ENCODE measurements at places on chromosomes 3 and 15.

GRCh38 chr3:65597952-65598413, 440.7 kb downstream of the MAGI1 start:
- DNase-seq = no peak

- DNase-seq = no peak
These were observed 219.9 kb downstream of the GAP43 start for GRCh38 chr3:115843206-115843605.

DNA sequence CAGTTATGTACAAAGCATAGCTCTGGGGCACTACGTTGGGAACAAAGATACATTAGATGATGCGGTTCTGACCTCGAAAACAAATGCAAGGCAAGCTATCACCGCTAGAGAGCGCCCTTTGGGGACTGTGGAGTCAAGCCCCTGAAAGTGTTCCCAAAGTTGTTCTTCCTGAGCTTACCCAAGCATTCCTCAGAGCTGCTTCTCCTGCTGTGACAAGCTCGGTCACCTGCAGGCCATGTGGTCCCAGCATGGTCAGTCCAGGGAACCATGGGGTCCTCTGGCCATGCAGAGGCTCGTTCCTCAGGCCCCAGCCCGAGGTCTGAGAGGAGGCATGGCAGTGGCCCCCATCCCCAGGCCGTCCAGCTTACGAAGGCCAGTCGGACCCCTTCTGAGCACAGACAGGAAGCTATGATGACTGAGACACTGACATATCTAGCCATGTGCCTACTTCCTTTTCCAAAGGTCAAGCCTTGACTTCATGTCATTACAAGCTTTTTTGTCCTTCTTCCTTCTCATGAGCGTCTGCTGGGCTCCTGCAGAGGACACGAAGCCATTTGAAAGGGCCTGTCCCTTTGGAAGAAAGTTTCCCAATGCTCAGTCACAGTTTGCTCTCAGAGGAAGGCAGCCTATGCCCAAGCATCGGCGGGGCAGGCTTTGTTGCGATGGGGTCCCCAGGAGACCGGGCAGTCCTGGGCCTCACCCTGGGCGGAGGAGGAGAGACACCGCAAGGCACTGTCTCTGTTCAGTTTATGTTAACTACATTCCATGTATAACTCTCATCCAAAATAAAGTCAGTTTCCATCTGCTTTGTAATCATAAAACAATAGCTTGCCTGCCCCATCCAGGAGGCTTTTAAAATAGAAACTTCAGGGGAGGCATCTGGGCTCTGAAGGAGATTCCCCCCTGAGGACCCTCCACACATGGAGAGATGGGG, 79.3 kb downstream of the ATP10A start:
- no peak for DNase-seq

DNA sequence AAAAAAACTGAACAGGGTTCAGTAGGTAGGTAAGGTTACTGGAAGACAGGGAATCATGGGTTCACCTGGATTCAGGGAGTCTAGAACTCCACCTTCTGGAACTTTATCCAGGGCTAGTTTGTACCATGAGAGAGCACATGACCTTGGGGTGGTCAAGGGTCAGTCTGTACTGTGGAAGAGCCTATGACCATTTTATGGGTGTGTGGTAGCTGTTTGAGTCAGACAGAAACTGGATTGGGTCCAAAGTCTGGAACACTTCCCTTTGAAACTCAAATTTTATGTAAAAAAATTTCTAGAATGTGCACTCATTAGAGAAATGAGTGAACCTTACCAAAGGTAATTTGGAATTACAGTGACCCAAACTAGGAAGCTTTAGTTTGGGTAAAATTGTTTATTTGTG, 486.0 kb upstream of the AGTR1 start:
- peak; percentile 27 for DNase-seq

- no peak for DNase-seq
These were observed 239.2 kb upstream of the ATP10A start for GRCh38 chr15:26102365-26102764.

DNA sequence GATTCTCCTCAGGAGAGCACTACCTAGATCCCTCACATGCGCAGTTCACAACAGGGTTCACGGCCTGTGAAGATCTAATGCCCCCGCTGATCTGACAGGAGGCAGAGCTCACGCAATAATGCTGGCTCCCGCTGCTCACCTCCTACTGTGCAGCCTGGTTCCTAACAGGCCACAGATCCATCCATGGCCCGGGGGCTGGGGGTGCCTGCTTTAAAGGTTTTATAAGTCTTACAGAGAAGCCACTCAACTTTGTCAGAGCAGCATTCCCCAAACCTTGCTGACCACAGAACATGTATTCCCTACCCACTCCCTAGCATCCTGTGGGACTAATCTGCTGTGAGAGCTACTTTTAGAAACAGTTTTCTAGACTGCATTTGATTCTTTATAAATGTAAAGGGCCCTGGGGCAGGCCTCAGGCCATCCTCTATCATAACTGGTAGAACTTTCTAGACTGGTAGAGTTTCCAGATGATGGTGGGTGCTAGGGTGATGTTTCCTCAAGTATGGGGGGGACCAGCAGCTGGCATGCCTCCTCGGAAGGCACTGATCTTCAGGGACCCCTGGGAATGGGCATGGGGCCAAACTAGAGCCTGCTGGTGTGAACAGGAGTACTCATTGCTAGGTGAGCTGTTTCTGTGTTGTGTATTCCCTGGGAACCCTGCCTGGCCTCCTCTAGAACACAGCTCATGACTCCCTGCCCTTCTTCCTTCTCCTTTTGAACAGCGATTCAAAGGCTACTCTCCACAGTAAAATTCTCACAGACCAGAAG, 25.7 kb upstream of the RAD18 start:
- no peak for DNase-seq

GRCh38 chr15:39591896-39592315, 11.0 kb downstream of the THBS1 start:
- DNase-seq = no peak

GRCh38 chr3:45665101-45665572, 24.1 kb upstream of the SACM1L start:
- no peak for DNase-seq

- no peak for DNase-seq
These were observed 893 bp downstream of the MGA start for GRCh38 chr15:41661078-41661517.

- DNase-seq = no peak
These were observed 35.5 kb downstream of the IL5RA start for GRCh38 chr3:3074551-3075257.

DNA sequence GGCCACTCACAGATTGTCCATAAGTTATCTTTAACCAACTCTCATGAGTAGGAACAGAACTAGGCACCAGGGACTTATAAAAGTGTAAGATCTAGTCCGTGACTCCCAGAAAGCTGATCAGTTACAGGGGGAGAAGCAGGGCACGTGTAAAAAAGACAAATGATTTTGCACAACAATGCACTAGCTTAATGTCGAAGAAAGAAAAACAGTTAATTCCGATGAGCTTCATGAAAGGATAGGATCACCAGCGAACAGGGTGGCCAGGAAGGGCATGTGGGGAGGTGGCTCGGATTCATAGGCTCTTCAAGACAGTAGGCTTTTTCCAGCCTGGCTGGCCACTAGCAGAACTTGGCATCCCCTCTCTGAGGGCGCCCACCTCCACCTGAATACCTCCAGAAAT, 90.0 kb downstream of the IL5RA start:
- DNase-seq = no peak

DNA sequence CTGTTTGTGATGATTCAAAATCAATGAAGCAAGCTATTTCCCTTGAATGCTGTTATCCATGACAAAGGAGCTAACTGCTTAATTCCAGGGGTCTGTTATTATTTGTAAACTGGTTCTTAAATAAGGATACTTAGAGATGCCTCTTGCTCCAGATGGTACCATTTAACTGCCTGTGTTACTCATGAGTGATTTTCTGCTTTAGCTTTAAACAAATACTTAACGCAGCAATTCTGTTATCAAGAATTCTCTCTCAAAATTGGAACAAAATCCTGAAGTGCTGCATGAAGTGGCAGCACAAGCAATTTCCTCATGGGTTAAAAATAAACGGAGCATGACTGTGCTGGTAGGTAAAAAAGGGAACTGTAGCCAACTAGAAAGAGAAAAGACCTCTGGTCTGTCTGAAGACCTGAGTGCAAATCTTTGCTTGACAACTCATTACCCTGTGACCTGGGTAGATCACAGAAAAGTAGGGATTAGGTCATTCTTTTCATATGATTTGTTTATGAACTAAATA, 62.5 kb upstream of the GBE1 start:
- DNase-seq = no peak

DNA sequence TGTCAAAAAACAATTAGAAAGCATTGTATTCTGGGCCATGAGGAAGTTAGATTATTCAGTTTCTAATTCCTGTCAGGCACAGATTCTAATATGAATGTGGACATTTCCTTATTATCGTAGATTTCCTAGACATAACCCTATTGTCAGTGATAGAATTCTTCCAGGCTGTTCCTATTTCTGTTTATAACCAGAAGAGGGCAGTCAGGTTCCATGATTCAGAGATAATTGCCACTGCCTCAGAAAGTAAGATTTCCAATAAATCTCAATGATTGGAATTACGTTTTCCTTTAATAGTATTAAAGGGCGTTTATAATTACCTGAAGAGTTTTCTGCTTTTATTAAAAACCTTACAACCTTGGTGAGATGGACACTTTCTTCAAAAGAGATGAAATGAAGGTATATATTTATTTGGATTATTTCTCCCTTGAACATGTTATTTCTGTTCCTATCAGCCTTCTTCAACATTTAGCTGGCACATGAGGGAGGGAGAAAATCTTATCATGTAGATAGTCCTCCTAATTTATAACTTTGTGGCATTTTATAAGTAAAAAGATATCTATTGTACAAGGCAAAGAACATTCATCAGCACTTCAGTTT, 439.2 kb downstream of the MCTP2 start:
- DNase-seq = peak; percentile 20

GRCh38 chr3:120174811-120175539, 80.7 kb upstream of the GSK3B start:
- DNase-seq = no peak

DNA sequence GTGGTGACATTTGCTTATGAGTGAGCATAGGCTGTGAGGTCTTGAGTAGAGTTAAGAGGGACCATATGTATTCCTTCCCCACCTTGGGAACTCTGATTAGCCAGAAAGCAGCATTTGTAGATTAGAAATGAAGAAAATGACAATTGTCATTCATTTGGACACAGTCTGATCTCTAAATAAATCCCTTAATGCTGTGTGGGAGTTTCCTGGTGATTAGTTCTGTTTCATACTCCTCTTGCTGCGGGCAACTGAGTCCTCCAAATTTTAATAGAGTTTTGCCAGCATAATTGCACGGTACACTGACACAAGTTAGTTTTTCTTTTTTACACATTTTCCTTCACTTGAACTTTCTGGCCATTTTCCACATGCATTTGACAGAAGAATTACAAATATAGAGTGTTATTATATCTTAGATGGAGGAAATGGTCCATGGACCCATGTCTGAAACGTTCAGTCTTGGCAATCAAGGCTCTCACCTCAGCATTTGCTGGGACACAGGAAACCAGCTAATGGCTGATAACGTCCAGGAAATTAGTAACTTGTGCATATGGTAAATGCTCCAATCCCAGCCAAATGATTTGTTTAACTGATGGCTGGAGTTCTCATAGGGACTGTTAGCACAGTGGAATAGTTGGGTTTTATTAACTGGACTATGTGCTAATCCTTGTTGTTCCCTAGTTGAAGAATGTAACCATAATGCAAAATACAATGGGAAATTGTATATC, 321.2 kb downstream of the RBMS3 start:
- DNase-seq = no peak

GRCh38 chr3:194537732-194538247, 51.0 kb upstream of the ATP13A3 start:
- DNase-seq = peak; percentile 95

GRCh38 chr3:178795349-178795748, 259.1 kb downstream of the KCNMB2 start:
- DNase-seq = no peak

- no peak for DNase-seq
These were observed 81.2 kb downstream of the EFL1 start for GRCh38 chr15:82181371-82181770.

DNA sequence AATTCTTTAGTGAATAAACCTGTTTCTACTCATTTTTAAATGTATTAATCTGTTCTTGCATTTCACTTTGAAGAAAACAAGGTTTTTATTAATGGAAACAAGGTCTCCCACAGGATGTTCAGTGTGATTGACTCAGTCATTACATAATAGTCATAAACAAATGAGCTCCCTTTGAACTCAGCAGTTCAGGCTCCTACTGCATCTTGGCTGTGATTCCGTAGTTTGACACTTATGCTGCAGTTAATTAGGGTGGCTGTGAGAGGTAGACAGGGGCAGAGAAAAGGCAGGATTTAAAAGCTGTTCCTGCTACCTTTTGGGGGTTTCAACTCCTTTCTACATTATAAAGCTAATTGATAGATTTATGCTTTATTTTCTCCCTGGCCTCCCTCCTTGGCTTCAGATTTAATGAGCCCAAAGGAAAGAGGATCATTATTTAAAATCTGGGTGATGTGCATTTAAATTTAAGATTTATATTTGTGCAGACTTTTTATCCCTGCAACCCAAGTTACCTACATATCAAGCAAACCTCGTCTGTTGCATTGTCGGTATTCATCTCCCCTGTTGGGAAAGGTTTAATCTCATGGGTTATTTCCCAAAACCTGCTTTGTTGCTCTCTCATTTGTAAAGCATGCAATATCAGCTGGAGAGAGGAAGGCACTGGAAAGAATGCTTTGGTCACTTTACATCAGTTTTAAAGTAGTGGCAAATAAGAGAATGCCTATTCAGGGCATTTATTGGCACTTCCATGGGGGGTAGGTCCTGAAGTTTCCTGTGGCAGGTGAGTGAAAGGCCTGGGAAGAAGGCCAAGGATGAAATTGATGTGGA, 345.0 kb upstream of the NR2E3 start:
- DNase-seq = no peak

- DNase-seq = no peak
These were observed 1615.8 kb downstream of the SI start for GRCh38 chr3:163462446-163462845.

DNA sequence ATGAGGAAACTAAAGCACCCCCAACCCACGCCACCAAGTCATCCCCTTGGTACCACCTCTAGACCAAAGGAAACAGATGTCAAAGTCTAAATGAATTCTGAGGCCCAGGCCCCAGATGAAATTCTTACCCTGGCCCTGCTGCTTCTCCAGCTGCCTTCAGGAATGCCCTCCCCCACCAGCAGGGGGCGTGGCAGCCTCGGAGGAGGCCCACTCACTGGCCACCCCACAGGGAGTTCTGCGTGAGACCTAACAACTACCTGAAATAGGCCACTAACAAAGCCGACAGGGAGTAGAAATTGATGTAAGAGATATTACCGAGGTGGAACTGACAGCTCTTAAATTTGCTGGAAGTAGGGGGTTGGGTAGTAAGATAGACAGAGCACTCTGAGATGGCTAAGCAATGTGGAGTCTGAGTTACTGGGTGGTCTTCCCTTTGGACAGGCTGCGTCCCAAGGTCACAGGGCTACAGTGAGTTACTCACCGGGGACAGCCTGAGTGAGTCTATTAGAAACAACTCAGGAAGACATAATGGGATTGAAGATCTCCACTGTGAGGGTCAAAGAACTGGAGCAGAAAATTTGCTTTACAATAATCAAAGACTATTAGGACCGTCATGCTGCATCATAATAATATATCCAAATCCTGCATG, 240.7 kb downstream of the SHOX2 start:
- no peak for DNase-seq

GRCh38 chr3:72123908-72124441, 339.0 kb upstream of the PROK2 start:
- peak; percentile 42 for DNase-seq
